Inflammatory macrophage treated with lipopolysaccharide for 1 hour (primary cell): ENCODE measurements at places on chromosomes 16 and 17.

DNA sequence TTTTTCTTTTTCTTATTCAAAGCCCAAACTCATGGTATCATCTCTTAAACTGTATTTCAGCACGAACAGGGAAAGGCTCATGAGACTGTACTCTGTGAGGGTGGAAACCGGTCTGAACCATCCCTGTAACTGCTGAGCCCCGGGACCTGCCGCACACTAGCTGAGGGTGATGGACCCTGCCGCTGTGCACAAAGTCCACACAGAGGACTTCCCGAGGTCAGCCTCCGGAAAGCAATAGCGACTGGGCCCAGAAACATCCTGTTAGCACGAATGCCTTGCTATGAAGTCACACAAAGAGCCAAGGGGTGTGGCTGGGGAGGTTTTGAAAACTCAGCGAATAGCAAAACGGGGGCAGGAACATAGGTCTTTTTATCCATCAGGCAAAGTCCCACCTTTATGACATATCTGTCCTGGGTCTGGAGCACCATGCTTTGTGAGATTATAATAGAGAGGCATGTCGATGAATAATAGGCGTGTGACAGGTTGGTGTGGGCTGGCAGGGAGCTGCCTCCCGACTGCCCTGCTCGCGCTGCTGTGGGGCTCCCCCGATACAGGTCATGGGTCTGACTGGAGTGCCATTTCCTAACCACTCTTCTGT lies 33.4 kb downstream of the CDK5R1 start:
- DNase-seq = peak; percentile 79

DNA sequence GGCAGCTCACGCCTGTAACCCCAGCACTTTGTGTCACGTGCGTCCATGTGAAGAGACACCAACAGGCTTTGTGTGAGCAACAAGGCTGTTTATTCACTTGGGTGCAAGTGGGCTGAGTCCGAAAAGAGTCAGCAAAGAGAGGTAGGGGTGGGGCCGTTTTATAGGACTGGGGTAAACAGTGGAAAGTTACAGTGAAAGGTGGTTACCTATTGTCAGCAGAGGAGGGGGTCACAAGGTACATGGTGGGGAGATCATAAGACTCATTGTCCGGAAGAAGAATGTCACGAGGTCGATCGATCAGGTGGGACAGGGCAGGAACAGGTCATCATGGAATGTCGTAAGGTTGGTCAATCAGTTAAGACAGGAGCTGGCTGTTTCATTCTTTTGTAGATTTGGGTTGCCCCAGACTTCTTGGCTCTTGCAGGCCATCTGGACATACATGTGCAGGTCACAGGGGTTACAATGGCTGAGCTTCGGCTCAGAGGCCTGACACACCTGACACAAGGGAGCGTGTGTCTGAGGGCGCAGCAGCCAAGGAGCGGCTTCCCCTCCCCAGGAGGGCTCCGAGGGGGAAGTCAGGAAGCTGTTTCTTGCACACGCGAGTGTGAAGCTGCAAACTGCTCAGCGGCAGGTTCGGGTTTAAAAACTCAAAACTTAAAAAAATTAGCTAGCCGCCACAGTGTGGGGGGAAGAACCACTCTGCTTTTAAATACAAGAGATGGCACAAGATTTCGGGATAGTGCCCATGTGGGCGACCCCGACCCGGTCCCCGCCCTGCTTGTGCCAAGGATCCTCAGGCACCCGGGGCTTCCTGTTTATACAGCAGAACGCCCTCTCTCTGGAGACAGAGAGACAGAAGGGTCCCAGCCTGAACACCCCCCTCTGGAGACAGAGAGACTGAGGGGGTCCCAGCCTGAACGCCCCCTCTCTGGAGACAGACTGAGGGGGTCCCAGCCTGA lies 12.4 kb upstream of the TEX19 start:
- no peak for DNase-seq

DNA sequence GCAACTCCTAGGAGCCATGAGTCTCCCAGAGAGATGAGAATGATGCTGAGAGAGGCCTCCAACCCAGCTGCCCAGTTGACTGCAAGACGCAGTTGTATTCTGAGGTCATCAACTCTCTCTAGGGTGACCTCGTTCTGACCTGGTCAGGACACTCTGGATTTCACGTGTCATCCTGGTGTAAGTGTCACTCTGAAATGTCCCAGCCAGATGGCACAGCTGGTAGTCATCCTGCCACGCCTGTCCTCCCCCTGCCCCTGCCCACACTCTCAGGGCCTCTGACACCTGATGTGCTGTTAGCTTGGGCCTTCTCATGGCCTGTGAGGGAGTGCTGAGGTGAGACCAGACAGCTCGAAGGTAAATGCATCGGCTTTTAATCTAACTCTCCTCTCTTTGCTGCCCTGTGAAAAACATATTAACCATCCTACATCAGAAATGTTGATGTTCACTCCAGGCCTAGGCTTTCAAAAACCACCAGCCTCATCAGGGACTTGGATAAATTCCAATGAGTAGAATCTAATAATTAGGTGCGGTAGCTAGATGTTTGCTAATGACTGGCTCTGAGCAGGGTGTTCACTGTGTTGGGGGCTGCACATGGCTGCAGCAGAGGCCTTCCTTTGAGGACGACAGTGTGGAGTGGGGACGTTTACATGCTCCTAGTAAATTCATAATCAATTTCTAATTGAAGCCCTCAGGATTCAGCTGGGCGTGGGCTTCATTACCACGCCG lies 13.8 kb downstream of the MLYCD start:
- no peak for DNase-seq

DNA sequence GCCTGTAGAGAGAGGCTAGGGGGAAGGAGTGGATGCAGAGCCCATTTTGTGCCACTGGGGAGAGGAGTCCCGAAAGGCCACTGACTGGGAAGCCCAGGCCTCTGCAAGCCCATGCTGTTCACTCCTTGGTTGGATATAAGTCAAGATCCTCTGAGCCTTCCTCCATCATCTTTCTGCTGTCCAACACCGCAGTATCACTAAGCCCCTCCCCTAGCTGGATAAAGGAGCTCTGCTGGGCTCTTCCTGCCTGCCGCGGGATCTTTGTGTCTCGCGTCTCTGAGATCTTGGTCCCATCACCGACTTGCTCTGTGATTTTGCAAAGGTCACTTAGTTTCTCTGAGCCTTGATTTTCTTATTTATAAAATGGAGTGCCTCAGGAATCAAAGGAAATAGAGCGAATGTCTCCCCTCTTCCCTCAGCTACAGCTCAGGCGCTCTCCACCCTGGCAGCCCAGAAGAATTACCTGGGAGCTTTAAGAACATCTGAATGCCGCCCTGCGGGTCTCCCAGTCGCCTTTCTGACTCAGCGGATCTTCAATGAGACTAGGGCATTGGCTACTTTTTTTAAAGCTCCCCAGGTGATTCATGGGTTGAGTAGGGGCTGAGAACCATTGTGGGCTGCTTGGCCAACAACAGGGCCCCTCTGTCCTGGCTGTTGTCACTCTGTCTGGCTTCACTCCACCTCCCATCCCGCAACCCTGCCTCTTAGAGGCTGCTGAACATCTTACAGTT lies 25.2 kb upstream of the TMEM220 start:
- DNase-seq = no peak

DNA sequence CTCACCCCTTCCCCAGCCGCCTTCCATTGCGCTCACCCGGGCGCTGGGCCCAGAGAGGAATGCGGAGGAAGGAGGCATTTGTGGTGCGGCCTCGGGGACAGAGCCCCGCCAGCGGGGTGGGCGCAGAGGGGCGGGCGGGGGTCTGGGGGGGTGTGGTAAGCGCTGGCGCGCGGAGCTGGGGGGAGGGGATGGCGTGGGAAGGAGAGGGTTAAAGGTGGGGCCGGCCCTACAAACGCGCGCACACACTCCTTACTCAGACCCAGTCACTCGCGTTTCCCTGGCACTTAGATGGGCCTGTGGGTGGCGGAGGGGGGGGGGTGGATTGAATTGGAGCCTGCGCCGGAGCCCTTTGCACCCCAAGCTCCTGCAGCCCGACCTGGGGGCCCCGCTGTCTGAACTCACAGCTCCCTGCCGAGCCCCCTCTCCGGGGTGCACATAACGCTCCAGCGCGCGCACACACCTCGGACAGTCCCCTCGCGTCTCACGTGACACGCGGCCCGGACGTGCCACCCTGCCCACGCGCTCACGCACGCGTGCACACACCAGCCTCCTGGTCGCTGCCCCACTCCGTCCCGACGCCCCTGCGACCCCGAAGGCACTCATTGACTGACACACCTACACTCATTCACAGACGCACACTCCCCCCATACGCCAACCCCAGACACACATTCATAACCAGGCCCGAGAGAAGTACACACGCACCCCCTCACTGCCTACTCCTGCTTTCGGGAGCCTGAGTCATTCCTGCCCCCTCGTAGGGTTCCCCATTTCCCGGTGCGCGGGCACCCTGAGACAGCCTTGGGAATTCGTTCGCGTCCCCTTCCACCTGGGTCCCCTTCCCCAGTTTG lies 844 bp downstream of the TBKBP1 start:
- DNase-seq = peak; percentile 57

DNA sequence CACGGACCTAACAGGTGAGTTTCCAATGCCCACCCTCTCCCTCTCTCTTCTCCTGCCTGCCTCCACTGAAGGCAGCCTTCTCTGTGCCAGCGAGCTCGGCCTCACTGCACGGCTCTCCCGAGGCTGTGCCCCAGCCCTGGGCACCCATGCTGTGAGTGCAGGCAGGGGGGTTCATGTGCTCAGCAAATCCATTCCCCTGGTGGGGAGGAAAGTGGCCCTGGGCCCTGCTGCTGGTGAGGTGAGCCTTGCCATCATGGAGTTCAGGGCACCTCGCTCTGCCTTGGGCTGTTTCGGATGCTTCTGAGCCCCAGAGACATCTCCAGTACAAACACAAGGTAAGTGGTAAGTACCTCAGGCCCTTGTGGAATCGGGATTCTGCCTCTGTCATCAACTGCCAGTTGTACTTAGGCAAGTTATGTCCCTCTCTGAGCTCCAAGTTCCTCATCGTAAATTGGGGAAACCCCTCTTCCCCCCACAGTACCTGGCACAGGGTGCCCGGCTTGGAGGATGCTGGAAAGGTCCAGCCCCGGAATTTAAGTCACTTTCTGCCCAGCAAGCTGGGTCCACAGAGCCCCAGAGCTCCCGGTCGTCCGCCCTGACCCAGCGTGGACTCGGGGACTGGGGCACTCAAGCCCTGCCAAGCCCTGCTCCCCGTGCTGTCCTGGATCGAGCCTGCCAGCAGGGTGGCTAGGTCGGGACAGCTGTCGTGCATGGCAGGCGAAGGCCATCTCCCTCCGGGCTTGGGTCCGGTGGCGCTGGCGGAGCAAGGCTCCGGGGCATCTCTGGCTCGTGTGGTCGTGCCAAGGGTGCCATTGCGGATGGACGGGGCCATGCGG lies 684 bp upstream of the NUDT16L1 start:
- DNase-seq = peak; percentile 57

GRCh38 chr16:30459456-30459855 lies 13.1 kb upstream of the ITGAL start:
- no peak for DNase-seq

DNA sequence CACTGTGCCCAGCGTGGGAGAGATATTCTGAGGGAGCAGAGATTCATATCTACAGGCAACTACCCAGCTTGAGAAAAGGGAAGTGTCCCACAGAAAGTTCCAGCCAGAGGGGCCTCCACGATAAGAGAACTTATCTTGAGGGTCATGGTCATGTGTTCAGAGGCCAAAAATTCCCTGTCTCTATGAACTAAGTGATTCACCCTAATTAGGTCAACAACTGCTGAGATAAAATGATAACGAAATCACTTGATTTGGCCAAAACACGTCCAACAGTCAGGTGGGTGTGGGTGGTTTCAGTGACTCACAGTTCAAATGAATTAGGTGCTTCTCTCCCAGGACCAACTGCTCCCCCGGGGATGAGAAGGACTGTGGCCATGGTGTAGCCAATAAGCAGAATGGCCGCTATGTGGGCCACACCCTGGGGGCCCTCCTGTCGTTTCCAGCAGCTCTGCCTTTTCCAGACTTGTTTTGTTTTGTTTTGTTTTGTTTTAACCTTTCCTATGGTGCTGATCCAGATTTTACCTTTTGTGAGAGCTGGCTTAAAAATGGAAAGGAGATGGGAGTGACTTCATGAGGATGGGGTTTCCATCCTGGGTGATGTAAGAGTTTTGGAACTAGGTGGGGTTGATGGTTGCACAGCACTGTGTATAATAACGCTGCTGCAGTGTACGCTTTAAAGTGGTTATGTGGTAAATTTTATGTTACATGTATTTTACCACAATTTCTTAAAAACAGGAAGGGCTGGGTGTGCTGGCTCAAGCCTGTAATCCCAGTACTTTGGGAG lies 8.7 kb downstream of the DNAI2 start:
- DNase-seq = peak; percentile 98

DNA sequence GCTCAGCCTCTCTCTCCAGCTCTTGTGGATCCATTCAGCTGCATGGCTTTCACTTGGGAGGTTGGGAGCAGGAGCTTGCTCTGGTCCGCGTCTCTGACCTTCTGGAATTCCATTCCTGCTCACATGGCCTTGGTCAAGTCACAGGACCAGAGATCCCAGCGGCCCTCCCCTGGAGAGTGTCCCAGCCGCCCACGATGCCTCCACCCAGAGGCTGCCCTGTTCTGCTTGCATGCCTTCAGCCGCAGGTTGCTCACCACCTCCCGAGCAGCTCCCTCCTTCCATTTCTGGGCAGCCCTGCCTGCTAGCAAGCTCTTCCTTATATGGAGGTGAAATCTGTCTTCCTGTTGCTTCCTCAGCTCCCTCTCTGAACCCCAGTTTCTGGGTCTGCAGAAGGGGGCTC lies 32.6 kb downstream of the RAI1 start:
- no peak for DNase-seq

- no peak for DNase-seq
Observed at GRCh38 chr17:11122908-11123307, 118.1 kb upstream of the SHISA6 start.

DNA sequence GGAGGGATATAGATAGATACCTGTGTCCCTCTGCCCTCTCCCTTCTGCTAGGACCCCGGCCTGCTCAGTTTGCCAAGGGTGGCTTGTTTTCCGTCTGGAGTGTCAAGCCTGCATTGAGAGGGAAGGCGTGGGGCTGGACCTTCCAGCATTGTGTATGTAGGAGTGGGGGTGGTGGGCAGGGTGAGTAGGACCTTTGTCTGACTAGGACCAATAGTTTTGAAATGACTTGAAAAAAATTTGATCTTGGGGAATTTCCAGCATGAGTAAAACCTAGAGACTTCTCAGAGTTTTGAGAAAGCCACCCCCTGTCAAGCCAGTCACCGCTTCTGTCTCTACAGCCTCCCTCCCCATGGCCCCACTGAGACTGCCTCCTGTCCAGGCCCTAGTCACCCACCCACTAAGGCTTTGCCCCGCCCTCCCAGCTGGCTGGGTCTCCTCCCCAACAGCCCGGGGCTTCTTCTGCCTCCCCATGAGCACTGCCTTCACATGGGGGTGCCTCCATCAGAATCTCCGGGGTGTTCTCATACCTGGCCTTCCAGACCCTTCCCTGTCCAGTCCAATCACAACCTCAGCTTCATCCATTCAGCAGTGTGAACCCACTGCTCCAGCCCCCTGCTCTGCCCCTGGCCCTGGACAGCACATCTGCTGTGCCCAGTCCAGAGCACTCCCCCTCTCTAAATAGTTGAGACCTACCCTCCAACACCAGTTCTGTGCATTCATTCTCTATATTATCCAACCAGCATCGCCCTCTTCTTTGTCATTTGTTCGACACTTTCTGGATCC lies 207.0 kb downstream of the MSI2 start:
- peak; percentile 98 for DNase-seq

DNA sequence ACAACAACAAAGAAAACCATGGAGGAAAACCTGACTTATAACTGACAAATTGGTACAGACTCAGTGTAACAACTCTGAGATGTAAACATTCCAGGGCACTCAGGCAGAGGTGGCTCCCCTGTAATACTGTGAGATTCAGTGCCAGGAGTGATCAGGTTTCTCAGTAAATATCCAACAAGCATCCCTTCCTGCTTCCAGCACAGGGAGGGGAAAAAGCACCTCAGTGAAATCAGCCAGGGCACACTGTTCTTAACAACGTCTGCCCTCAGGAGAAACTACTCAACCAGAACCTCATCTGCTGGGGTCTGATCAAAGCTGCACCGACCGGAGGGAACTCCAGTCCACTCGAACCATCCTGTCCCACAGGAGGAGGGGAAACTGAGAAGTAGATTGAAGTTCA lies 52.3 kb downstream of the AMFR start:
- no peak for DNase-seq
